ENCODE measurements at places on chromosomes 6 and 20.

DNA sequence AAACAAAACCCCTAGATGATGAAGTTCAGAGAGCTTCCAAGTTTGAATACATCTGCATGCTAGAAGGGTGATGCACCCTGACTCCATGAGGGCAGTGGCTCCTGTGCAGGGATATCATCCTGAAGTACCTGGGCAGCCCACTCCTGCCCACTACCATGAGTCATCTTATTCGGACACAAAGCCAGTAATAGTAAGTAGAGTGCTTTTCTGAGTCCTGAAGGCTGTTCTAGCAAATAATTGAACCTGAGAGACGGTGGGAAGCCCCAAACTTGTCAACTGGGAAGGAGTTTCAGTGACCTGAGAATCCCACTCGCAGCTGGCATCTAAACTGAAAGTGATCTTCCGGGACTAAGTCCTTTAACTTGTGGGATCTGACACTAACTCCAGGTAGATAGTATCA, 152.9 kb upstream of the COL21A1 start:
- no peak for DNase-seq

DNA sequence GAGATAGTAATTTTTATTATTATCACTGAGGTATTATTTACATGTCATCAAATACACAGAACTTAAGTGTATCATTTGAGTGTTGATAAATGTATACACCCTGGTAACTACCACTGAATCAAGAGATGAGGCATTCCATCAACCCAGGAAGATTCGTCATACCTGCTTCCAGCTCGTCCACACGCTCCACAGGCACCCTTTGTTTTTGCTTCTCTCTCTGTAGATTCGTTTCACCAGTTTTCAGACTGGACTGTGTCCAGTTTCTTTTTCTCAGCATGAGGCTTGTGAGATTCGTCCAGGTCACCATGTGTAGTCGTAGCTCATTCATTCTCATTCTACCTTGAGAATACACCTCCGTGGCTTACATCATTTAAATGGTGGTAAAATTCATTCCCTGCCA, 64.5 kb downstream of the BFSP1 start:
- DNase-seq, result no peak

DNA sequence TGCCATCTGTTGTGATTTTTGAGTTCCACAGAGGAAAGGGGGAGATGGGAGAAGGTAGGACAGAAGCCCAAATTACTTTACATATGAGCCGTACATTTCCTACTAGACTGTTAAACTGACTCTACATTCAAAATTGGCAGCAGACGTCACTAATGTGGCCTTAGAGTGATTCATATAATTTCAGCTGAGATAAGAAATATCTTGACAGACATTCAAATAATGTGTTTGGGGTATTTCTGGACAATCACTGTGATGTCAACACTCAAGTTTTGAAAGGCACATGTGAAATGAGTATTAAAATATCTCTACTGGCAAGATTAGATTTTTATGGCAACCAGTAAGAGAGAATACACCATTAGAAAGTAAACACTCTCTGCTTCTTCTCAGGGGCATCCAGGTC, 104.0 kb downstream of the MTFR2 start:
- no peak for DNase-seq

- DNase-seq, result no peak
Observed at GRCh38 chr6:109060571-109060970, 34.1 kb downstream of the SESN1 start.

DNA sequence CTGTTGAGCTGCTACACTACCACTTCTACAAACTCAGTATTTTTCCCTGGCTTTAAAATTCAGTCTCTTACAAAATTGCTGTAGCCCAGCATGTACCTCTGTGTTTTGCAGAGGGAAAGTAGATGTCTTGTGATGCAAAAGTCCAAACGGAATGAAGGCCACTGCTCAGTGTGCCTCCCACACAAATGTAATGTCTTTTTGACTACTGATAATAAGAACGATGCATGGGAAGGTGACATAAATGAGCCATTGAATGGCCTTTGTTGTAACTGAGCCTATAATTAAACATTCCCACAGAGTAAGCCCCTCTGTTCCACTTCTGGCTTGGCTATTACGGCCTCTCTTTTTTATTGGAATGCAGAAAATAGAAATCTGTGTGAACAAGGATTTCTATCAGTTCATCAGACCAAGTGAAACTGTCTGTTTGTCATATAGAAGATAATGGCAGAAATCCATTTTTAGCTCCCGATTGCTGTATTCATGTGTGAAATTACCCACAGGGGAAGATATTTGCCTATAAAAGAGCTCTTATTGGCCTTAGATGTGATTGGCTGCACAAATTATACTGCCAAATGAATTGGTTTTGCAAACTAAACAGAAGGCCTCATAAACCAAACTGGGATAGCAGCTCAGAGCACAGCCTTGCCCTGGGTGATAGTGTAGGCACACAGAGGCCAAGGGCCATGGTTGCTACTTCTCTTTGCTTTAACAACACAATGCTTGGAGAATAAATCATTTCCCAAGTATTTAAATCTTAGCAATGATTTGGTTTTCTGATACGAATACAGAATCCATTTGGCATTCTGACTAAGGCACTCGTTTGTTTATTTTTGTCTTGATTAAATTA, 241.5 kb upstream of the PLN start:
- DNase-seq, result no peak

DNA sequence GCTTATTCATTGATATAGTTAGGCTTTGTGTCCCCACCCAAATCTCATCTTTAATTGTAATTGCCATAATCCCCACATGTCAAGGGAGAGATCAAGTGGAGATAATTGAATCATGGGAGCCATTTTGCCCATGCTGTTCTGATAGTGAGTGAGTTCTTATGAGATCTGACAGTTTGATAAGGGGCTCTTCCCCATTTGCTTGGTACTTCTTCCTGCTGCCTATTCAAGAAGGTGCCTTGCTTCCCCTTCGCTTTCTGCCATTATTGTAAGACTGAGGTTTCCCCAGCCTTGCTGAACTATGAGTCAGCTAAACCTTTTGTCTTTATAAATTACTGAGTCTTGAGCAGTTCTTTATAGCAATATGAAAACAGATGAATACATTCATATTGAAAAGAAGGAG, 45.6 kb downstream of the CENPW start:
- DNase-seq, result no peak

DNA sequence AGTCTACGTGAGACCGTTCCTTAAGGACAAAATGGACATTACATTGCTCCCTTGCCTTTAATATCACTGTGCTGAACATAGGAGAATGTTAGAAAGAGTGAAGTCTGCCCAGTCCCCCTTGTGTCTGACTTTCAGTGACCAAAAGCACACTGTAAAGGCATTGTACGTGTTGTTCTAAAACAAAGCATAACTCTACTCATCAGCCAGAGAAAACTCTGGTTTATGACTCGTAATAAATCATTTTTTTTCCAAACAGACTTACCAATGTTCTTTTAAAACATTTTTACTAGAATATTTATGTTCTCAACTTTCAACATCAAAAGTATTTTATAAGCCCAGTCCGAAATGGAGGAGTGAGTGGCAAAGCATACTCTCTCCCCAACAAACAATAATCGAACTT, 262.5 kb downstream of the GJA1 start:
- no peak for DNase-seq

DNA sequence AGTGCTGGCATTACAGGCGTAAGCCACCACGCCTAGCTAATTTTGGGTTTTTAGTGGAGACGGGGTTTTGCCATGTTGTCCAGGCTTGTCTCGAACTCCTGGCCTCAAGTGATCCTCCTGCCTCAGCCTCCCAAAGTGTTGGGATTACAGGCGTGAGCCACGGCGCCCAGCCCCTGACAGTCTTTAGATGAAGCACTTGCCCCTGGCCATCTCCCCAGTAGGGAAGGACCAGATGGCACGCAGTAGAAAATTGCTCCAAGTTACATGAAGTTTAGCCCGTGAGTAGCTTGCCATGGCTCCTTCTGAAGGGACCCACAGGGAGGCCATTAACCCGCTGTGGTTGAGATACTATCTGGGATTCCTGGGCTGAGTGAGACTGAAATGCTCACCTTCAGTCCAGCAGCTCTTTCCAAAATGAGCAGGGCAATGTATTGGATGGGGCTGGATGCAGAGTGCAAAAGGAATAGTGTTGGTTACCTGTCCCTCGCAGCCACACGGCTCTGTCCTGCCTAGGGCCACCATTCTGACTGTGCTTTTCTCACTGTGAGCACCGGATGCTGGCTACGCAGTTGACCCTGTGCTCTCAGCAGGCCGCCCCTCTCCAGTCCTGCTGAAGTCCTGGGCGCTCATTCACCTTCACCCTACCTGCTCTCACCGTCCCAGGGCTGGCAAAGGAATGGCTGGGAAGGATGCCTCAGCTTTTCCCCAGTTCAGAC, 66.9 kb downstream of the EFCAB8 start:
- DNase-seq, result no peak

GRCh38 chr6:154830771-154831170, 97.6 kb downstream of the SCAF8 start:
- no peak for DNase-seq

- no peak for DNase-seq
Observed at GRCh38 chr20:32519381-32519730, 65.8 kb downstream of the NOL4L start.

- DNase-seq, result no peak
Observed at GRCh38 chr6:16657768-16658167, 103.5 kb downstream of the ATXN1 start.

DNA sequence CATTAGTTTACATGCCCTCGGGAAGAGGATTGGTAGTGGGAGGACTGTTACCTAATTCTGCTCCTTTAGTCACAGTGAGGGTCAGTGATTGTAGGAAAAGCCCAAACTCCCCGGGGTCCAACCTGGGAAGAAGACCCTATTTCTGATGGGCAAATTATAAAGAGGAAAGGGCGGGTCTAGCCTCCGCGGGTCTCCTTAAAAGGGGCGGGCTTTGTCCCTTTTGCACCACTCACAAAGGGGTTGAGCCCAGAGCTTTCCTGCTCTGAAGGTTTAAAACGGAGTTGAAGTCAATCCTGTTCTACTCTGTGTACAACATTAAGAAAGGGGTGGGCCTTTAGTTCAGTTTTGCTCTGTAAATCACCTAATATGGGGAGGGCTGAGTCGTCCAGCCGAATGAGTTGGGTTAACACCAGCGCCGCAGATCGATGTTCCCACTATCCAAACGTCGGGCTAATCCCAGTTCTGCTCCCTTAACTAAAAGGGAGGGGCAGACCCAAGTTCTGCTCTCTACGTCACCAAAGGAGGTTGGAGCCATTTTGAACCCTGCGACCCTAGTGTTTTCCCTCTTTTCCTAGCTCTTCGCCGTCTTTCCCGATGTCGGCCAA, 920 bp upstream of the RNF5 start:
- DNase-seq, result no peak

DNA sequence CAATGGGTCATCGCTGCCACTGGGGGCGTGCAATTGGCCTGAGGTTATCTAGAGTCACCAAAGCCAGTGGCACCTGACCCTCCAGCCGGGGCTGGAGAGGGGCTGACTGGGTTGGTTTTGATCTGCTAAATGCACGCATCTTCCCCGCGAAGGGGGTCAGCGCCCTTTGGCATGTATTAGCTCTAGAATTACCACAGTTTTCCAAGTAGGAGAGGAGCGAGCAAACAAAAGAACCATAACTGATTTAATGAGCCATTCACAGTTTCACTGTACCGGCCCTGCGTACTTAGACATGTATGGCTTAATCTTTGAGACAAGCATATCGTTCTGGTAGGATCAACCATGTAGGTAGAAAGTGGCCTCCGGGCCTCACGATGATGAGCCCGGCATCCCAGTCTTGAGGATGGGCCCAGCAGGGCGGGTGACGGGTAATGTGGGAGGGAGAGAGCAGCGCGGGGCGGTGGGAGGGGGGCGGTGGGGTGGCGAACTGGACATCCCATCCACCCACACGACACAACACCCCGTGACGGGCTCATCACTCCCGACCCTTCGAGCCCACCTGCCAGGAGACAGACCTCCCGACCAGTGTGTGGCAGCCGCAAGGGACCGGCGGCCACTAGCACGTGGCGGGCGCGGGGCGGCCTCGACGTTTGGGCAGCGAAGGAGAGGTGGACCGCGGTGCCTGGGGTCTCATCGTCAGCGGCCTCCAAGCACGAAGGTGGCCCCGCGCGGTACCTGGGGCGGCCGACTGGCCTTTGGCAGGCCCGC, 1957.5 kb upstream of the DEFB115 start:
- DNase-seq, result no peak

GRCh38 chr6:124990988-124991387, 28.8 kb downstream of the RNF217 start:
- no peak for DNase-seq

- no peak for DNase-seq
Observed at GRCh38 chr20:35903843-35904242, 50.5 kb downstream of the SCAND1 start.

DNA sequence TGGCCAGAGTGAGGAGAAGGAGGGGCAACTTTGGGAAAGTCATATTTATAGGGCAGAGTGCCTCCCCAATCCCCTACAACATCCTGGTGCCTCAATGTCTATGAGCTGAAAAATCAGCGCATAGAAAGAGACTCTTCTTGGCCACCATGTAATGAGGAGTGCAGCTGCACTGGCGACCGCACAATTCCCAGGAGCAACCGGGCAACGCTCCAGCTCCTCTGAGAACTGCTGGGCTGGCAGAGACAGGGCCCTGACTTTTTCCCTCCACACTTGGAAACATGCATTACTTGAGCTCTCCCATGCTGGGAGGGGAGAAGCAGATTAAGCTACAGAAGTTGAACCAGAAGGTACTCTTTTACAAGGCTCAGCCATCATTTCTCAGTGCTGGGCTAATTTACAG, 31.4 kb upstream of the MARCKS start:
- peak; percentile 35 for DNase-seq

GRCh38 chr6:85628353-85628752, 14.3 kb downstream of the SYNCRIP start:
- no peak for DNase-seq

DNA sequence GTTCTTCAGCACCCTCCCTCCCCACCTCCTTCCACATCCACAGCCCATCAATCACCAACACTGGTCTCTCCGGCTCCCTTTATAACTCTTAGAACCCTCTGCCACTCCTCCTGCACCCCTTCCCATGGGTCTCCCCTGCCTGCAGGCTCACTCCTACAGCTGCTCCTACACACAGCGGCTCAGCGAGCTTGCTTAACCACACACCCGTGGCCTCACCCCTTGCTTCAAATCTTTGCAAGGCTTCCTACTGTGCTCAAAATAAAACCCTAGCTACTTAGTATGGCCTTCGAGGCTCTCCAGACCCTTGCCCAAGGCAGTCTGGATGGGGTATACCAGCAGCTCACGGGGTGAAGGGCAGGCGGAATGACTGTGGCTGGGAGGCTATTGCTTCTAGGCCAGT, 63.7 kb downstream of the JPH2 start:
- DNase-seq, result no peak

GRCh38 chr6:101918471-101918870, 525.0 kb downstream of the GRIK2 start:
- no peak for DNase-seq

GRCh38 chr6:105536961-105537360, 134.1 kb upstream of the PREP start:
- DNase-seq, result no peak

GRCh38 chr6:20402342-20403069, 827 bp downstream of the E2F3 start:
- DNase-seq, result peak; percentile 72

- DNase-seq, result no peak
Observed at GRCh38 chr20:50027611-50028105, 44.9 kb downstream of the SNAI1 start.

All from glutamatergic neuron (in vitro differentiated cells).